NCI-H510A (cell line): ENCODE measurements at places on chromosomes 12 and 14.
A peak's percentile ranks its signal among the peaks of the same experiment; 100 is the strongest.

DNA sequence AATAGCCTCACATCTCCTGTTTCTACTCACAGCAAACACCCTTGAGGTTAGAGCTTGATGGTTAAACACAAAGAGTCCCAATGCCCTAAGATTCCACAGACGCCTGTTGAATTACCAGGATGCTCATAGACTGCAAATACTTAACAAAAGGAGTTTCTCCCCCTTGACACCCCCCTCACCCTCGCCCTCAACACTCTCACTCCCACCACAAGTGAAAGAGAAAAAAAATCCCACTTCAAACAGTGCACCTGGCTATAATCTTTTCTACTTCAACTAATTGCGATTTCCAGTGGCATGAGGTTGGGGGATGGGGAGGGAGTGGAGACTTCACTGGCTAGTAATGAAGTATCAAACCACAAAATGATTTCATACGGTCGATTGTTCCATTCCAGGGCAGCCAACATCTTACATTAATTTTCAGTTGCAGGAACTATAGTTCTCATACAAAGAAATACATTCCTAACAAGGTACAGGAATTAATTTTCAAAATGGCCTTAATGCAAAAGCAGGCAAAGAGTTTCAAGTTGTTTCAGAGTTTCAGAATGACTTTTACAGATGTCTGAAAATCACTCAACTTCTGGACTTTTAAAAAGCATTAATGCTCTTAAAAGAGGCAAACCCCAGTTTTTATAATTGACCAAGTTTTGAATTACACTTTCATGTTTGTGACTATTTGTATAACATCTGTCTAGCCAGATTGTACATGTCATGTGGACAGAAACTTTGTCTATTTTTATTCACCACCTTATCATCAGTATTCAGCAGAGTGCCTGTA is 390.7 kb downstream of the C12orf75 start:
- DNase-seq, result peak; percentile 65

GRCh38 chr12:86914721-86915120 is 658.5 kb upstream of the MGAT4C start:
- no peak for DNase-seq

GRCh38 chr14:102644523-102644922 is 52.1 kb downstream of the RCOR1 start:
- DNase-seq, result no peak

GRCh38 chr12:90216815-90217214 is 508.2 kb upstream of the ATP2B1 start:
- DNase-seq, result no peak

DNA sequence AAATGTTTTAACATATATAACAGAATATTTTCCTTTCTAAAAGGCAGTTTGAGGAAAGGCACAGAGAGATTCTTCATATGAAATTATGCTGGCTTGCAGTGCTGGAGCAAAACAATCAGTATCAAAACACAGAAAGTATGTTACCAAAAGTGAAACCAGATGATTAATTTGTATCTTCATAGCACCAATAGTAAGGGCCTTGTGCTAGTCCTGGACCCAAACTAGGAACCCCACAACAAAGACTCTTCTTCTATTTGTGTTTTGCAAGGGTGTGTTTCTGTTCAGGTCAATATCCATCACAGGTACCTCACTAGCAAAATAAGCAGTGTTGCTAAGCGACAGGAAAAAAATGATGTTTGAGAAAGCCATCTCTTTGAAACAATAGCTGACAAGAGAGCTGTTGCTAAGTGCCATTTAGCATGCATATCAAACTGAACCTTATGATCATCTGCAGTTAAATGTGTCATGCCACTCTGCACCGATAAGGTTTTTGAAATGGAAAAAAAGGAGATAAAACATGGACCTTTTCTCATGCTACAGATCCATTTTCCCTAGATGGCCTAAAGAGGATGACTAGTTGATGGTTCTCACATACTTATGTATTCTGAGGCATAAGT is 196.2 kb upstream of the ALG10 start:
- no peak for DNase-seq

DNA sequence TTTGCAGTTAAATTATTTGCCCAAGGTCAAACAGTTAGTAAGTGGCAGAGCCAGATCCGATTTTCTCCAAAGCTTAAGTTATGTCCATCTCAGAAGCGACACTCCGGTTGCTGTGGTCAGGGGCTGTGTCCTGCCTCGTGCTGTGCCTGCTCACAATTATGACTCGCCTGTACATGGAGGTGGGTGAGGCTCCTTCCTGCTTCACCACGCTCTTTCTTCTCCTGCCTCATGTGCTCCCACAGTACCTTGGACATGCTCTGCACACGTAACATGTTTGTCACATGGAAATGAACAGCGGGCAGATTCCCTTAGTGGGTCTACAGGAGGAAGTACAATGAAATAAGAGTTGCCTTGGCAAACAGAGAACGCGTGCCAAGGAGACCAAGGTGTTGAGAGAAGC is 62.2 kb upstream of the CCND2 start:
- no peak for DNase-seq

GRCh38 chr12:75870878-75871277 is 160.7 kb downstream of the PHLDA1 start:
- DNase-seq, result no peak

GRCh38 chr12:92394895-92395294 is 249.2 kb upstream of the BTG1 start:
- no peak for DNase-seq

- DNase-seq, result no peak
Measured at GRCh38 chr12:26425587-26426260, 230.4 kb downstream of the SSPN start.

GRCh38 chr12:108935159-108935763 is 55.4 kb downstream of the DAO start:
- no peak for DNase-seq

GRCh38 chr14:98754343-98755020 is 517.5 kb downstream of the BCL11B start:
- no peak for DNase-seq

DNA sequence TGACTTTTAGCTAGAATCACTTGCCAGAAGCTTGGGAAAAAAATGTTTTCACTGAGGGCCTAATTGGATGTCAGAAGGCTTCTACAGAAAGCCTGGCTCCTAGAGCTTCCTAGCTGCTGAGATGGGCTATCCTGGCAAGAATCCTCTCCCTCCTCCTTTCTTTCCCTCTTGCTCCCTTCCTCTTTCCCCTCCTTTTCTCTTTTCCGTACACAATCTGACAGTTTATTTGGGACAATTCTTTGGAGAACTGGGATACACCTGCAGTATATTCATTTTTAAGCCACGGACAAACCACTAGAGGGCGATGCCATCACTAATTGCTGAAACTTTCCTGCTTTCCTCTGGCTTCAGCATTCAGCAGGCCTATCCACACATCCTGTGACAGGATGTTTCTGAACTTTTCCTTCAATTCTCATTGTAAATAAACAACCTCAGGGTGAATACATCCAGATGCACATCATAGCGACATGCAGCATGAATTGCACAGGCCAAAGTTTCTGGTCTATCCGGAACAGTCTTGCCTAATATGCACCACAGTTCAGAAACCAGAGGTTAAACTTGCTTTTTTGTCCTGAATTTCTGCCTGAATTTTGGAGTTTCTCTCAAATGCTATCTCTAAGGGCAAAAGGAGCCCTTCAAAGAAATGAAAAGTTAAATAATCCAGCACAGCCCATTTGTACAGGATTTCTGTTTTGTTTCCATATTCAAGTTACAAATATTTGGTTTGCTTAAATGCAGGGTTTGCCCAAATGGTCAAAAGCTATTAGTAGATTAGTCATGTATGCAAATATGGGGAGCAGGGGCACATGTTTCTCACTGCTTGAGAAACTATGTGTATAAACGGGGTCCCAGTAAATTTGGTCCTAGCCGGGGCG is 142.8 kb downstream of the PAWR start:
- DNase-seq, result no peak

- no peak for DNase-seq
Measured at GRCh38 chr14:52002542-52002941, 13.2 kb downstream of the RTRAF start.

DNA sequence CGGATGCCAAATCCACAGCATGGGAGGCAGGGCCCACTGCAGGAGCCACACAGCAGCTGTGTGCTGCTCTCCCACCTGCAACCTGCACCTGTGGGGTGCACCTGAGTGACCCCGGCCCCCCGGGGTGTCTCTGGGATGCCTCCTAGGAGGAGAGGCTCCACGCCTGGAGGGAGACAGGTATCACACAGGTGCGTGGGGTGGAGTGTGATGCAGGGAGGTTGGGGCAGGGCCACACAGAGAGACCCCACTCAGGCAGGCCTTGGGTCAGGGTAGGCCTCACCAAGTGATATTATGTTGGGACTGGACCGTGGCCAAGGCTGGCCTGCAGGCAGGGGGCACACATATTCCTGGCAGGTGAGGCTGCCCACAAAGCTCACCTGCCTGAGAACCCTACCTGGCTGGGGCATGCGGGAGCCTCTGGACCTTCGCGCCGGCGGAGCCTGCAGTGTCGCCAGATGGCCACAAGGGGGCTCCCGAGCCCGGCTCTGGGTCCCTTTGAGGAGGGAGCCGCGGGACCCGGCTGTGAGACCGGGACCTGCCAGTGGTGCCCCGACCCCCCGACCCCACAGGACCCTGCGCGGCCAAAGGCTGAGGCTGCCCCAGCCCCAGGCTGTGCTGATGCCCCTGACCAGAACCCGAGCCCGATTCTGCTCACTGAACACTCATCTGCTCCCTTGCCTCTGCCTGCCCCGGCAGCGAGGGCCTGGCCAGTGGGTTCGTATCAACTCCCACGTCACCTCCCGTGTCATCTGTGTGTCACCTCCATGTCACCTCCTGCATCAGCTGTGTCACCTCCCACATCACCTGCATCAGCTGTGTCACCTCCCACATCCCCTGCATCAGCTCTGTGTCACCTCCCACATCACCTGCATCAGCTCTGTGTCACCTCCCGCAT is 11.4 kb downstream of the TMEM121 start:
- DNase-seq, result no peak

DNA sequence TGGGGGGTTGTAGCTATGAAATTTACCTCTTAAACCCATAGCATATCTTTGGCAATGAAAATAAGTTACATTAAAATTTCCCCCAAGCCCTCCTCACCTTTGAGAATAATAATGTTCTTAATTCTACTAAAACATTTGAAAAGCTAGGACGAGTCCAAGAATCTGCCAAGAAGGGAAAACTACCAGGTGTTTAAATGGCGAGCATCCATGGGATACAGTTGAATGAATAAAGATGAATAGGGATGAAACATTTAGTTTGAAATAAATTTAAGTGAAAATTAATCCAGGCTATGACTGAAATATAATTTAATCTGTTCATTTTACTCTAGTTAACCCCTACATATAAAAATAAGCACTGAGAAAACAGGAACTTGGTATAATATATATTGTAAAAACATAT is 536.7 kb downstream of the FLRT2 start:
- DNase-seq, result no peak

DNA sequence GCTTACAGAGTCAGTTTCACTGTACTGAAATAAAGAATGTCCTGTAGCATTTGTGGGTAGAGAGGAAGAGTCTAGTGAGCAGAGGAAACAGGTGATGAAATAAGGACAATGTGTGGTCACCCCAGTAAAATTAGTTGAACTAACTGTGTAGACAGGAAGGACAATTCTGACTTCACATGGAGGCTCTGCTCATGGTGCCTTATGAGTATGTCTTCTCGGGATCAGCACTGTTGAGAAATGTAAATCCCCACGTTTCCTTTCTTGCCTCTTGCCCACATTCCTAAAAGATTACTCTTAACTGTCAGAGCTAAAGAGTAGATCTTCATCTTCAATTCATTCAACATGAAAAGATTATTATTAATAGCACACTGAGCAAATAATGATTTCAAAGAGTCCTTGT is 113.2 kb upstream of the FLRT2 start:
- DNase-seq, result no peak

DNA sequence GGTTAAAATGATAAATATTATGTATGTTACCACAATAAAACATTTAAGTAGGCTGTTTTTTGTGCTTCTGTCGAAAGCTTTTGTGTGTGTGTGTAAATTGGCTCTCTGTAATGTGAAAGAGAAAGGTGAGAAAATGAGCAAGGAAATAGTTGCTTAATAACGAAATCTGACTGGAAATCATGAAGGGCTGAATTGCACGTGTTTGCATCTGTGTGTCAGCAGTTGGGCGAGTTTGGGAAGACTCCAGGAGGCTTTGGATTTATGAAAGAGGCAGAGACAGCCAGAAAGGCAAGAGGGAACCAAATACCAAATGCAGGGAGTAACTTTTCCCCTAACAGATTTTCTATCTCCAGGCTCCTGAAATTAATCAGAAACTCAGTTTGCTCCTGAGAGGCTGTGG is 47.2 kb upstream of the PLEKHG3 start:
- no peak for DNase-seq

DNA sequence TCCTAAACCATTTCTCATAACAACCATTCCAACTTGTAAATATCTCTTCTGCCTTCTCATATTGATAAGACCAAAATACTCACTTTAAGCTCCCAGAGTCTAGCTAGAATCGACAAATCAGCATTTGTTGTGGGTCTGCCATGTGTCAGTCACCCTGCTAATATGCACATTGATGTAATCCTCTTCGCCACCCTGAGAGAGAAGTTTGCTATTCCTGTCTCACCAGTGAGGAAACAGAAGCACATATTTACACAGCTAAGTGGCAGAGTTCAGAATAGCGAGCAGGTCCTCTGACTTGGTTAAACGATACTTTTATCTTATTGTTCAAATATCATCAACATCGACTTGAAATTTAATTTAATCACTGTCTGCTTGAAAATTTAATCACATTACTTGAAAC is 142.1 kb downstream of the ANO4 start:
- no peak for DNase-seq

DNA sequence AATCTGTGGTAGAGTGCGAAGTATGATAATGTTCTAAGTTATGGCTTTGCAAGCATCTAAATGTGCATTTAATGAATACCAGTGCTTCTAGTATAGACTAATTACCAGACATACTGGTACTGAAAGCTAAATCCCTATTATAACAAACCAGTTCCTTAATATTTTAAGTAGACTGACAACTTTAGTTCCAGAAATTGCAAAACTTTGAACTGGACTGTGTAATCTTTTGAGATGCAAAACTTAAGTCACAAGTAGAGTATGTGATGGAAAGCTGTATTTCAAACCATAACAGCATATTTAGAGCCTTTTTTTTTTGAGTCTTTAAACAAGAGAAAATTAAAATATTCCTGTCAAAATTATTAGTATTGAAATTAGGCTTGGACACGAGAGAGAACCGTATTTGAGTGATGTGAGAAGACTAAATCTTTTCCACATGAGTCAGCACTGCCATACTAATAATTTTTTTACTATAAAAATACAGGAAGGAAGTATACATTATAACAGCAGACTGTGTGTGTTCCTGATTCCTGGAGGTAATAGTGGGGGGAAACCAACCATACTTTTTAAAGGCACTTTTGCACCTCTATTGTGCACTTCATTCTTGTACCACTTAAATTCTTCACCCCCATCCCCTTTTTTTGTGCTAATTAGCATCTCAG is 45.5 kb downstream of the PPM1A start:
- DNase-seq, result no peak

GRCh38 chr12:104740668-104741067 is 217.4 kb downstream of the SLC41A2 start:
- no peak for DNase-seq

DNA sequence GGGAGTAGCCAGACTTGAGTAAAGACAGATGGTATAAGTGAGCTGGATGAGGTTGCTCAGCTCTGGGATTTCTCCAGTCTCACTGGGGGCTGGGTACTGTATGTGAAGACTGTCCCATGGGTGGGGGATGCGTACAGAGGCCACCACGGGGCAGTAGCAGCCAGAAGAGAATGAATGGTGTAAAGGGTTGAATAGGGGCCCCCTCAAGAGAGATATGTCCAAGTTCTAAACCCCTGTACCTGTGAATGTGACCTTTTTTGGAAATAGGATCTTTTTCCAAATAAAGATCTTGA is 21.8 kb upstream of the BCDIN3D start:
- no peak for DNase-seq
